ENCODE measurements at places on chromosomes 12 and 14.
A peak's percentile ranks its signal among the peaks of the same experiment; 100 is the strongest.

GRCh38 chr12:27434673-27435565 is 11.6 kb upstream of the SMCO2 start:
- peaks cover 4% of the 10 kb centered on the region for H3K4me1 ChIP-seq
- no peak overlapping the region for H3K27ac ChIP-seq
- no peak for DNase-seq
- no peaks in the 10 kb centered on the region for H3K36me3 ChIP-seq
- no peak overlapping the region for H3K4me3 ChIP-seq

DNA sequence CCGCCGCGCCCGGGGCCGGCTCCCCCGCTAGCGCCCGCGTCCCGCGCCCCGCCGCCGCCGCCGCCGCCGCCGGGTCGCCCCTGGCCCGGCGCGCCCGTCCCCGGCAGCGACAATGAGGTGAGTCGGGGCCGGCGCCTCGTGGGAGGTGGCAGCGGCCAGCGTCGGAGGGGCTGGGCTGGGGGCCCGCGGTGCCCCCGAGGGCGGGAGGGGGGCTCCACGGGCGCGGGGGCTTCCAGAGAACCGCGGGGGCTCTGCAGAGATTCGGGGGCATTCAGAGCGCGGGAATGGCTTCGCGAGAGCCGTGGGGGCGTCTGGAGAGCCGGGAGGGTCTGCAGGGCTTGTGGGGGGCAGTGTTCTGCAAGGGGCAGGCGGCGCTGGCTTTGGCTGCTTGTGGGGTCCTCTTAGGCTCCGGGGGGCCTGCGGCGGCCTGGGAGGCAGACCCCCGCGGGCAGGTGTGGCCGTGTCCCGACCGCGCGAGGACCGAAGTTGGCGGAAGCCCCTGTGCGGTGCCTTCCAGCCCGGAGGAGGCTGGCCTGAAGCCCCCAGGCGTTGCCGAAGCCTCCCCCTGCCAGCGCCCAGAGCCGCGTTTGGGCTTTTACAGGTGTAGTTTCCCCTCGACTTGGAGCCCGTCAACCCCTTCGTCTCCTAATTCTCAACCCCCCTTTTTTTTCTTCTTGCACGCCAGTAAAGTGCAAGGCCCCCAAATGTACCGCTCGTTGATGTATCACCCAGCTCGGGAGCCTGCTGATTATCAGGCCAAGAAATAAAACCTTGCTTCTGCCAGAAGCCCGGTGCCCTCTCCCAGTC is 93.1 kb upstream of the EVL start:
- H3K4me3 ChIP-seq, result peak overlapping the region; percentile 93
- no peaks in the 10 kb centered on the region for H3K27me3 ChIP-seq
- H3K4me1 ChIP-seq, result peaks cover 19% of the 10 kb centered on the region
- peak overlapping the region; percentile 94 for H3K27ac ChIP-seq

GRCh38 chr14:99389174-99389826 is 91.4 kb downstream of the SETD3 start:
- no peak overlapping the region for H3K4me3 ChIP-seq
- peak; percentile 57 for DNase-seq
- peaks cover 1% of the 10 kb centered on the region for H3K27me3 ChIP-seq
- H3K27ac ChIP-seq, result no peak overlapping the region
- peaks cover 1% of the 10 kb centered on the region for H3K4me1 ChIP-seq
- no peaks in the 10 kb centered on the region for H3K36me3 ChIP-seq

GRCh38 chr12:65209655-65210043 is 40.3 kb downstream of the LEMD3 start:
- peaks cover 10% of the 10 kb centered on the region for H3K36me3 ChIP-seq
- H3K4me1 ChIP-seq, result peaks cover 22% of the 10 kb centered on the region
- H3K4me3 ChIP-seq, result no peak overlapping the region
- H3K27me3 ChIP-seq, result no peaks in the 10 kb centered on the region
- DNase-seq, result no peak
- H3K27ac ChIP-seq, result peak overlapping the region; percentile 41

DNA sequence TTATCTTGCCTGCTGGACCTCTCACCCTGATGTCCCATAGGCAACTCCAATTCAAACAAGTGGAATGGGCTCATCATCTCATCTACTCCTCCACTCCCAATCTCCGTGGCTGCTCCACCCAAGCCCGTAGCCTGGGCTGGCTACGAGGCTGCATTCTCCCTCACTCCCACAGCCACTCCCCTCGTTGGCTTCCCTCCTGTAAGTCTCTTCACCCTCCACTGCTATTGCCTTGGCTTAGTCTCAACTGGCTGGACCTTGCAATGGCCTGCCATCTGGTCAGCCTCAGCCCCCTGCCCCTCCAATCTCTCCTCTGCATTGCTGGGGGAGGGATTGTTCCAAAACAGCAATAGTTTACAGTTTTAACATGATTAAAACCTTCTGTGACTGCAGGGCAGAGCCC is 44.4 kb upstream of the PELI2 start:
- no peak overlapping the region for H3K27ac ChIP-seq
- peaks cover 18% of the 10 kb centered on the region for H3K27me3 ChIP-seq
- H3K4me1 ChIP-seq, result no peaks in the 10 kb centered on the region
- no peak overlapping the region for H3K4me3 ChIP-seq

DNA sequence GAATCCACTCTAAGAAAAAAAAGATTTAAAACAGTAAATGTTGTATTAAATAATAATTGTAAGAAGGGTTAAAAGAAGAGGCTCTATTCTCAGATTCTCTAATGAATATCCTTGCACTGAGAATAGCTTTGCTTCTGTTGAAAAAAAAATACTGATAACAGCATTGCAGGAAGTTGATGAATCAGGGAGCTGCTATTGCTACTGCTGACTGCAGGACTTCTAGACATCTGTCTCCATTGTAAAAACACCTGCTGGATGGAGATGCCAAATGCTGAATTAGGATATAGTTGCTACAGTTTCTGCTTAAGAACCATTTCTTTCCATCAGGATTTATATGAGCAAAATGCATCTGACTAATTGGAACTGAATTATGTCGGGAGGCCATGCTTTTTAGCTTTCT is 50.3 kb upstream of the ANP32D start:
- peaks cover 14% of the 10 kb centered on the region for H3K4me1 ChIP-seq
- H3K36me3 ChIP-seq, result no peaks in the 10 kb centered on the region
- H3K27ac ChIP-seq, result no peak overlapping the region
- no peak for DNase-seq
- H3K27me3 ChIP-seq, result no peaks in the 10 kb centered on the region

- peak overlapping the region; percentile 45 for H3K27ac ChIP-seq
- no peak overlapping the region for H3K4me3 ChIP-seq
- DNase-seq, result no peak
These were observed 12.1 kb downstream of the MDM1 start for GRCh38 chr12:68319988-68320623.

GRCh38 chr14:32697704-32698103 is 241.0 kb upstream of the NPAS3 start:
- H3K4me3 ChIP-seq, result no peak overlapping the region
- peaks cover 2% of the 10 kb centered on the region for H3K4me1 ChIP-seq
- no peak overlapping the region for H3K27ac ChIP-seq
- DNase-seq, result no peak

DNA sequence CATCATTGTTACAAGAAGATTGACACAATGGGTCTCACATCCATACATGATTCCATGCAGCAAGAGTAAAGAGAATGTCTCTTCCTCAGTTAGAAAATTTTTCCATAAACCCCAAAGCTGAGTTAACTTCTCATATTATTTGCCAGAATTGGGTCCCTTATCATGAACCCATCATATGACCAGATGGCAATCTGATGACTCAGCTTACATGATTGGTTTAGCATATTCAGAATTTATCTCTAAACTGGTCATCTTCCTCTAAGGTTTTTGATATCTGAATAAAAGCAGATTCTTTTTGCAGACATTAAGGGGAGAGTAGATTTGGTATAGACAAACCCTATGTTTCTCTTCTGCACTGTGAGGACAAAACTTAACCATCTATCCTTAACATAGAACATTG is 174.9 kb downstream of the PIK3C2G start:
- H3K4me3 ChIP-seq, result no peak overlapping the region
- no peak overlapping the region for H3K27ac ChIP-seq
- H3K36me3 ChIP-seq, result no peaks in the 10 kb centered on the region
- peaks cover 10% of the 10 kb centered on the region for H3K4me1 ChIP-seq

GRCh38 chr14:35459776-35460175 is 55.2 kb upstream of the NFKBIA start:
- no peak overlapping the region for H3K4me3 ChIP-seq
- peaks cover 10% of the 10 kb centered on the region for H3K27me3 ChIP-seq
- no peaks in the 10 kb centered on the region for H3K36me3 ChIP-seq

- H3K4me1 ChIP-seq, result peaks cover 20% of the 10 kb centered on the region
- no peak for DNase-seq
These were observed 2.4 kb upstream of the SNW1 start for GRCh38 chr14:77763316-77763715.

DNA sequence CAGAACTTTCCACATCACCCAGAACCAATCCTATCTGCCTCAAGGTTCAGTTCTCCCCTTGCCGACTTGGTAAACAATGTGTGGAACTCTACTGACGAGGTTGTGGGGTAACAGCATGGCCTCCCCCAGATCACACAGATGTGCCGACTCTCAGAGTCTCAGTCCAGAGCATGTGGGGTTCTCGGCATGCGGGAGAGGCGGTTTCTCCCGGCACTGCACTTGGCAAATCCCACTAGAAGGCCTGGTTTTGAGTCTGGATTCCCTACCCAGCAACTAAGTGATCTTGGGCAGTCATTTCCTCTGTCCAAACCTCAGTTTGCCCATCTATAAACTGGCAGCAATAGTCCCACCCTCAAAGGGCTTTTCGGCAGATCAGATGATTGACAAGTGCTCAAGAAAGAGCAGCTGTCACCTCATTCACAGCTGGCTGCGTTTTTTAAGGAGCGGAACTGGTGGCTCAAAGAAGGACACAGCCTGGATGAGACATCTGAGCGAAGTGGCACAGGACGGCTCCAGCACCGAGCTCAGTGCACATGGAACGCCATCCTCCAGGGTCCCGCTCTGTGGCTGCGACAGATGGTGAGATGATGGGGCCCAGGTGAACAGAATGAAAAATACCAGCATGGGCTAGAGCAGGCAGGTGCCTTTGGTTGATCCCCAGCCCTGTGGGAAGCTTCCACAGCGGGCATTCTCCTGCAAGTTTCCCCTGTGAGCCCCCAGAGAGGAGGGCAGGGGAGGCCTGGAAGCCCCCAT is 7.3 kb downstream of the TESC start:
- H3K4me1 ChIP-seq, result no peaks in the 10 kb centered on the region
- peaks cover 56% of the 10 kb centered on the region for H3K27me3 ChIP-seq
- H3K27ac ChIP-seq, result no peak overlapping the region
- no peak overlapping the region for H3K4me3 ChIP-seq

DNA sequence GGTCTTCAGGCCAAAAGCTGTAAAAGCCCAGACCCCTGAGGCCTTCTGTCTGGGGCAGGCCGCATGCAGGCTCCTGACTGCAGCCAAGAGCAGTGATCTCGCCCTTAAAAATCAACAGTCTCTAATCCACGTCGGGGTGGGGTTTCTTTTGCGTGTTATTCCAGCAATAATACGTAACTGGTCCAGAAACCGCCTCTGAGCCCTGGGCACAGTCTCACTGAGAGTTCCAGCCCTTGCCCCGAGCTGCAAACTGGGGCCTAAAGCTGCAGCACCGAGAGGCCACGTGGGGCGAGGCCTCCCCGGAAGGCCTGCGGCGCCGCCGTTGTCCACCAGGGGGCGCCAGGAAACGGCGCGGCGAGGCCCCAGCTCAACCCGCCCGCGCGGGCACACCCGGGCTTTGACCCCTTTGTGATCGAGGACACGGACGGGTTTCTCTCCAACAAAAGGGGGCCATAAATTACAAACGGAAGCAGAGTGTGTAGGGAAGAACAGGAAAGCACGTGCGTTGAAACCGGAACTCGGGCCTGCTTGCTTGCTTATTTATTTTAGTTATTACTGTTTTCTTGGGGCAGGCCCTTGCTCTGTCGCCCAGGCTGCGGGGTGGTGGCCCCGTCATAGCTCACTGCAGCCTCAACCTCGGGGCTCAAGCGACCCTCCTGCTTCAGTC is 87.2 kb downstream of the NINJ2 start:
- DNase-seq, result peak; percentile 89
- no peaks in the 10 kb centered on the region for H3K27me3 ChIP-seq
- H3K36me3 ChIP-seq, result no peaks in the 10 kb centered on the region
- peak overlapping the region; percentile 59 for H3K27ac ChIP-seq
- peaks cover 31% of the 10 kb centered on the region for H3K4me1 ChIP-seq

DNA sequence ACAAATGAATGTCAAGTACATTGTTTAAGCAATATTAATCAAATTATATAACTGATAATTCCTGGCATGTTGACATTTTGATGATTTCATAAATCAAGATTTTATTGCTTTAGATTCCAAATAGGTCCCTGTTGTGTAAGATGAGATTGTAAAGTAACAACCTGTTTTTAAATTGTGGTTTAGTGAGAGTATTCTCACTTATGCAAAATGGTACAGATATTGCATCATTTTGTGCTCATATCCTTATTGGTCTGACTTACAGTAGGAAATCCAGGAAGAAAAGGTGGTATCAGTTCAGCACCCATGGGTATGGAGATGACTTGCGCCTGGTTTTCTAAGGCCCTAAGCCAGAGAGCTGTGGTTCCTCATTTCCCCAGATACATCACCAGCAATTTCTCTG is 165.5 kb downstream of the KIF21A start:
- H3K27me3 ChIP-seq, result no peaks in the 10 kb centered on the region
- no peaks in the 10 kb centered on the region for H3K36me3 ChIP-seq
- H3K4me1 ChIP-seq, result peaks cover 2% of the 10 kb centered on the region

DNA sequence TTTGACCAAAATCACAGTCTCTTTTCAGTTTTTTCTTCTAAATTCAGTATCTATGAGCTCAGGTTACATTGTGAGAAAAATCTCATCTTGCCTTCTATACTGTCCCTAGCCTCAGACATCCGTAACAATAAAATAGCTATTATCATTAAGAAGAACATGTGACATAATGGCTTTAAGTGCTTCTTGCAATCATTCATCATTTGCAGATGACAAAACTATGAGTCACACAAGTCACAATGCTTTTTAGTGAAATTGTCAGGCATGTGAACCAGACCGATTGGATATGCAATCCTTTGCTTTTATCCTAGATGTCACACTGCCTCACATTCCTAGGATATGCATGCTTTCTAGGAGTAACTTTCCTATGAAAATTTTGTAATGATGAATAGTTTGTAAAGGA is 313.1 kb downstream of the SLC6A15 start:
- peaks cover 49% of the 10 kb centered on the region for H3K4me1 ChIP-seq
- no peaks in the 10 kb centered on the region for H3K27me3 ChIP-seq
- no peak for DNase-seq
- no peaks in the 10 kb centered on the region for H3K36me3 ChIP-seq
- peak overlapping the region; percentile 44 for H3K27ac ChIP-seq

GRCh38 chr14:67722293-67722692 is 20.6 kb downstream of the RDH12 start:
- H3K4me1 ChIP-seq, result no peaks in the 10 kb centered on the region
- no peak overlapping the region for H3K4me3 ChIP-seq
- no peaks in the 10 kb centered on the region for H3K36me3 ChIP-seq
- peaks cover 41% of the 10 kb centered on the region for H3K27me3 ChIP-seq

GRCh38 chr14:77761205-77761931 is 412 bp upstream of the SNW1 start:
- peak overlapping the region; percentile 99 for H3K4me3 ChIP-seq
- H3K4me1 ChIP-seq, result peaks cover 21% of the 10 kb centered on the region
- H3K36me3 ChIP-seq, result peaks cover 7% of the 10 kb centered on the region
- peak overlapping the region; percentile 98 for H3K27ac ChIP-seq
- no peaks in the 10 kb centered on the region for H3K27me3 ChIP-seq

Data from mesothelial cell of epicardium (in vitro differentiated cells).